ENCODE measurements at places on chromosomes 3 and 15. TPM values are rescaled to one million over a fixed set of nuclear protein-coding genes. Genes with fewer than 3 reads are reported as not detected.

INSYN1 gene
- total RNA-seq = 1.0 TPM

FOXL2NB gene
- not detected for total RNA-seq

DNA sequence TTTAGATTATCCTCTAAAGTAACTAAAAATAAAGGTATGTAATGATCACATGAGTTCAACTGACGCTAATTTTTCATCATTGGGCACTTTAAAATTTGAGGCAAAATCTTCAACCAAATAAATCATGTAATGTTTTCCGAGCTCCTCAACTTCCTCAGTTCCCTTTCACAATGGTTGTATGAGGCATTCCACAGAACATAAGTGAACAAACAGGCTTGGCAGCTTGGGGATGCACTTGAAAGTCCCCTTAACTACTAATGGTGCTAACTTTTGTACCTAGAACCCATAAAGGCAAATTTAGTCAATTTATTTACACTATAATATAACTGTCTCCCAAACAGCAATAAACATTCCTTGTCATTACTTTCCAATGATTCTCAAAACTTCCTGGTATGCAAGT, 1137.9 kb downstream of the ROBO2 start:
- no peak for DNase-seq

DNA sequence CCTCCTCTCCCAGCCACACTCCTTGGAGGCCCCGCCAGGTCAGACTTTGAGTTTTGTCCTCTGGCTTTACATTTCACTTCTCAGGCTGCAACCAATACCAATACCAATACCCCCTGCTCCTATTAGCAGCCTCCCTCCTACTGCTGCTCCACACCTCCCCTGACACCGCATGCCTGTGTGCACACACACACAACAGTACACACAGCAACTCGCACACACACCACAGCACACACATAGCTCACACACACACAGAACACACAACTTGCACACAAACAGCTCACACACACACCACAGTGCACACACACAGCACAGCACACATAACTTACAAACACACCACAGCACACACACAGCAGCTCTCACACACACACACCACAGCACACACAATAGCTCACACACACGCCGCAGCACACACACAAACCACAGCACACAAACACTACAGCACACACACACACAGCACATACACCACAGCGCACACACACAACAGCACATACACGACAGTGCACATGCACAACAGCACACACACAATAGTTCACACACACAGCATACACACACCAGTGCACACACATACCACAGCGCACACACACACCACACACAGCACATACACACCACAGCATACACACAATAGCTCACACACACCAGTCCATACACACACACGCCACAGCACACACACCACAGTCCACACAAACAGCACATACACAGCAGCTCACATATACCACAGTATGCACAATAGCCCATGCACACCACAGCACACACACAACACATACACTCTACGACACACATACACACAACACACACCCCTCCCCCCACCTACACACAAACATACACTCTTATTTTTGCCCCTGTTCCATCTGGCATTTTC, 204.7 kb downstream of the UACA start:
- DNase-seq = no peak

GRCh38 chr15:51782357-51782896, 31.0 kb downstream of the TMOD2 start:
- no peak for DNase-seq
